Activated T-helper 1 cell treated with anti-CD3 and anti-CD28 coated beads, Interleukin-2, amount 50 U/mL, for 16 hours (primary cell): ENCODE measurements at places on chromosomes 11 and 22.
A peak's percentile ranks its signal among the peaks of the same experiment; 100 is the strongest.

DNA sequence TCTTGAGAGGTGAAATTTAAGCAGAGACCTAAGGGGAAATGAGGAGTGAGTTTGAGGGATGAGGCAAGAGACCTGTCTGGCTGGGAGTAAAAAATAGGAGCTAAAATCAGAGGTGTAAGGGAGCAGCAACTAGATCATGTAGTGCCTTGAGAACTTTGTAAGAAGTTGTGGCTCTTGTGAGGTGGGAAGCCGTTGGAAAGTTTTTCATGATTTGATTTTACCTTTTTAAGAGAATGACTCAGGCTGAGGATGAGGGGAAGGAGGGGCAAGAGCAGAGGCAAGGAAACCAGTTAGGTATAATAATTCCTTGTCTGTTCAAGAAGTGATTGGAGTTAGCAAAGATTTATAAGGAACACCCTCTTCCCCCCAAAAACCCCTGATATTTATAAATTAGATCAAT lies 25.8 kb downstream of the QSER1 start:
- no peak for DNase-seq

- peak; percentile 38 for DNase-seq
Observed at GRCh38 chr11:120168960-120169681, 31.2 kb upstream of the TRIM29 start.

- no peak for DNase-seq
Observed at GRCh38 chr11:130790689-130791088, 125.6 kb downstream of the SNX19 start.

GRCh38 chr11:95193541-95193940 lies 37.5 kb downstream of the SESN3 start:
- no peak for DNase-seq

- no peak for DNase-seq
Observed at GRCh38 chr11:20163783-20164481, 3.7 kb upstream of the DBX1 start.

DNA sequence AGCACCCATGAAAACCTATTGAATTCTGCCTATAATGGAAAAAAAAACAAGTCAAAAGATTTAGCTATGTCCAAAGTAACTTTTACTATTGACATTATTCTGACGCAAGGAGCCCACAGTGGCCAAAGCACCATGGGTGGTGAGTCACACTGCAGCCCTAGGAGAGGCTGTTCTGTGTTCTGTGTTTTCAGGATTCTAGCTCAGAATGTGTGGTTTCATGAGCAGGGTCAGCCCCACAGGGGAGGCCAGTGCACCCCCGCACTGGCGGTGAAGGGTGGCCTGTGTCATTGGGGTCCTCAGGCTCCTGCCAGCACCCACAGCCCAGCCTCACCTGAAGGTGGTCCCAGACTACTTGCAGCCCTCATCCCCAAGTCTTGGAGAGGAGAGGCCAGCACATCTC lies 112.2 kb downstream of the BRD1 start:
- no peak for DNase-seq

DNA sequence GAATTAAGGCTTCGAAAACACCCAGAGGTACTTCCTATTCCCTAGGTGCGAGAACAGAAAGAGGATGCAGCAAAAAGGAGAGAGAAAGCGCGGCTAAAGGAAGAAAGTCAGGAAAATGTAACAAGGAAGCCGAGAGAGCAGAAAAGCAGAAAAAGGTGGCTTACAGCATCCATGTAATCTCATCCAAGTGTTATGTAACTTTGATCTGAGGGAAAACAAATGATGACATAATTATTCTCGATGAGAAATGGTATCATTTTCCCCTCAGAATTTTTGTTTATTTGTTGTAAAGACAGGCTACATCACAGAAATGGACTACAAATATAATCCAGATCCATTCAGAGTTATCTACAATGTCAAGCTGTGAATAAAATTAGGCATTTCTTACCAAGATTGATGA lies 69.1 kb upstream of the APOA1 start:
- DNase-seq, result no peak

DNA sequence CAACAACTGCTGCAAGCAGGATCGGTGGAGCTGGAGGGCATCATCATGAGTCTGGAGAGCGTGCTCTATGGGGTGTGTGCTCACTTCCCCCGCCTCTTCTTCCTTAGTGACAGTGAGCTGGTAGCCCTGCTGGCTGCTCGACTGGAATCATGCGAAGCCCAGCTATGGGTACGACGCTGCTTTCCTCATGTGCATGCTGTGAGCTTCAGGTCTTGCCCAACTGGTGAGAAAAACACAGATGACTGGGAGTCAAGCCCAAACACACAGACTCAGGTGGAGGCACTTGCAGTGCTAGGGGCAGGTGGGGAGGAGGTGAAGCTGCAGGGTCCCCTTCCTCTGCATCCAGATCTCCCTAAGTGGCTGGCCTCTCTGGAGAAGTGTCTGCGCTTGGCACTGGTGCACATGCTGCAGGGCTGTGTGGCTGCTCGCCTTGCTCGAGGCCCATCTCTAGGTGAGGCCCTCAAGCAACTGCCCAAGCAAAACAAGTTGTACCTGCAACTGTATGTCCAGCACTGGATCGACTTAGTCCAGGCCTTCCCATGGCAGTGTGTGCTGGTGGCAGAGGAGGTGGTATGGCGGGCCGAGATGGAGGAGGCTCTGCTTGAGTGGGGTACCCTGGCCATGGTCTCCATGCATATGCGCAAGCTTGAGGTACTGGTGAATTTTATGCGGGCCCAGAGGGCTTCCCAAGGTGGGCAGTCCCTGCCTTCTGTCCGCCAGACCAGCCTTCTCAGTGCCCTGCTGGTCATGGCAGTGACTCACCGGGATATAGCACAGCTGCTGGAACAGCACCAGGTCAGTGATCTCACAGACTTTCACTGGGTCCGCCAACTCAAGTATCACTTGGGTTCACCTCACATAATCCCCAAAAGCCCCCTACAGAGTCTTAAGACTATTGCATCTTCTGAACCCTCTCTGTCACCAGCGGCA lies 48.1 kb downstream of the DNHD1 start:
- DNase-seq, result no peak

DNA sequence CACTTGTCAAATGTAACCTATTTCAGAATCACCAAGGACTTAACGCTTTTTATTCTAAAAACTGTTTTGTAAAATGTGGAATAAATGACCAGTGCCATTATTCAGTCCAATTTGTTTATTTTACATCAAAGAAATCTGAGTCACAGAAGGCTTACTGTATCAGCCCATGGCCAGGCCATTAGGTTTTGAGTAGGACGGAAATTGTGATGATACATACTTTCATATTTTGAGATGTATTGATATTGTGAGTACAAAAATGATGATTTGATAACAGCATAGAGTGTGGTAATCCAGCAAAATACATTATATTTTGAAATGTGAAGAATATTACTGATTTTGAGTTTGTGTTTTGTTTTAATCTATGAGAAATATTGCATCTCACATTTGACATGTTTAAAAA lies 81.1 kb downstream of the PIWIL3 start:
- DNase-seq, result no peak

- no peak for DNase-seq
Observed at GRCh38 chr11:16935518-16936302, 78.5 kb downstream of the PLEKHA7 start.

- no peak for DNase-seq
Observed at GRCh38 chr22:27581688-27582087, 219.9 kb downstream of the MN1 start.

DNA sequence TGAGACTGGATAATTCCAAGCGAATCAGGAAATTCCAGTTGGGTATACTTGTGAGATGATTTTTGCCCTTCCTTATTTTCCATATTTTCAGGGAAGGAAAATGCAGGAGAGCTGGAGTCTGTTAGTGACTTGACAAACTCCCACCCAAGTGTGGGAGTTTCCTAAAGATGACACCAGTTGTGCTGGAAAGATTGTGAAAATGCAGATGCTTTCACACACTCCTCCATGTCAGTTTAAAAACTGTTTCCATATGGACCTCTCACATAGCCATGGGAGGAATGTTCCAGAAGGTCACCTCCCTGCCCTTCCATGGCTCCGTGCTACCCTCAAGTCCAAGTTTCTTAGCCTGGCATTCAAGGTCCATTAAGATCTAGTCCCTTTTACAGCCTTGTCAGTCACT lies 350.7 kb upstream of the NARS2 start:
- no peak for DNase-seq

GRCh38 chr11:66268952-66269905 lies 790 bp downstream of the RAB1B start:
- DNase-seq, result no peak

DNA sequence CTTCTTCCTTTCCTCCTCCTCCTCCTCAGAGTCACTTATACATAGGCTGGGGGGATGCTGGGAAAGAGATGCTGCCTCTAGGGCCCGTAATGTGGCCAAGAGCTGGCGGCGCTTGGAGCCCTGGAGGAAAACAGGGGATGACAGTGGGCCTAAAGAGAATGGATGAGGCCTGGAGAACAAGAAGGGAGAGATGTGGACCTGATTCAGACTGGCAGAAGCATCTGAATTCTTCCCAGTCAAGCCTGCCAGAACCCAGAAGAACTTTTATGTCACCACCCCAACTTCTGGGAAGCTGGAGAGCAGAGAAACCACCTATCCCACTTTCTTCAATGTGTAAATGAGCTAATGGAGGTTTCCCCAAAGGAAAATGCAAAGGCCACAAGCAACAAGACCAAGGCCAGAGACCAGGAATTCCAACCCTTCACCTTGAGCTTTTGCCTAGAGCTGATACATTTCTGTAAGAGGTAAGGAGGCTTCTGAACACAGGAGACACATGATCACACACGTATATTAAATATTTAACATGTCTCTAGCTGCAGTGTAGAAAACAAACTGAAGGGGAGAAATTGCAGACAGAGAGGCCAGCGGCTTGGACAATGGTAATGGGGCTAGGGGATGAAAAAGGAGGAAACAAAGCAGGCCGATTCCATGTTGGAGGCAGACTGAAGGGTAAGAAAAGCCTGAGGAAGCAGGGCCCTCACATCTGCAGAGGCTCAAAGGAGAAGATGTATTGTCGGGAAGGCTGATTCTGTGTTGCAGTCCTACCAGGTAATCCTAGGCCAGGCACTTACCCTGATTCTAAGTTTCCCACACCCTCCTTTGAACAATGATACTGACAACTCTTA lies 1.1 kb downstream of the RRP8 start:
- DNase-seq, result no peak

- no peak for DNase-seq
Observed at GRCh38 chr11:2903672-2904011, 18.1 kb upstream of the CDKN1C start.

DNA sequence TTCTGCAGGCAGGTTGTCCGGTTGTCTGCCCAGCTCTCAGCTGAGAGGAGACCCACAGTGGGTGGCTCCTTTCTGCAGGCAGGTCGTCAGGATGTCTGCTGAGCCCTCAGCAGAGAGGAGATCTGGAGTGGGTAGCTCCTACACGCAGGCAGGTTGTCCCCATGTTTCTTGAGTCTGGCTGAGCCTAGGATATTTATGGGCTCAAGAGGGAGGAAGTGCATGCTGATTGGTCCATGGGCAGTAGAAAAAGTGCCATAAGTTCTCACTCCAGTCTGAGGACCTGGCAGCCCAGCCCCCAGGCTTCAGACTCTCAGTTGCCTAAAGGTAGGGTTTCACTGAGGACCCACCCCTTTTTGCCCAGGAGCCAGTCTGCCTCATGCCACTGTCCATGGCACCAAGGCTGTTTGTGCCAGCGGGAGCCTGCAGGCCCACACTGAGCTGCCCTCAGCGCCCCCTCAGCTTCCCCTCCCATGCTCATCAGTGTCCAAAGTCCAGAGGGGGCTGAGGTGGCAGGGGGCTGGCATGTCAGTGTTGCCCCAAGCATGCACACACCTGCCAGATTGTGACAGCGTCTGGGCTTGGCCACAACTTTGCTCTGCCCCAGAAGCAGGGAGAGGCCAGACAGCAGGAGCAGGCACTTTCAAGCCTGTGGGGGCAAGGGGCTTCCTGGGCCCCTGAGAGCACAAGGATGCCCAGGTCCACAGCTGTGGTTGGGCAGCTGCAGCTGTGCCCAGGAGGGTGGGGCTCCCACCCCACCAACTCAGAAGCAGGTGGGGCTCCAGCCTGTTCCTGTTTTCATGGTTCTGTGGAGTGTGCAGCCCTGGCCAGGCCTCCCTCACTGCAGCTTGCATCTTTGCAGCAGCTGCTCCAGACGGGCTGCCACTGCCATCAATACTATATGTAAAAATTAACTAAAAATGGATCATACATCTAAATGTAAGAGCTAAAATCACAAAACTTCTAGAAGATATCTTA lies 3.8 kb upstream of the RNF141 start:
- no peak for DNase-seq

- DNase-seq, result no peak
Observed at GRCh38 chr11:76041208-76041607, 165.1 kb downstream of the WNT11 start.

GRCh38 chr11:64299847-64300648 lies at the start of gene CATSPERZ:
Gene CATSPERZ (plus strand): TSS chr11:64300358. CDS start chr11:64300411, 53 bp downstream.
- no peak for DNase-seq

- no peak for DNase-seq
Observed at GRCh38 chr11:64092111-64092760, 56.5 kb downstream of the FLRT1 start.

GRCh38 chr11:93199616-93200015 lies 1.8 kb upstream of the SLC36A4 start:
- no peak for DNase-seq

- no peak for DNase-seq
Observed at GRCh38 chr11:119172513-119172912, 4.0 kb downstream of the NLRX1 start.

DNA sequence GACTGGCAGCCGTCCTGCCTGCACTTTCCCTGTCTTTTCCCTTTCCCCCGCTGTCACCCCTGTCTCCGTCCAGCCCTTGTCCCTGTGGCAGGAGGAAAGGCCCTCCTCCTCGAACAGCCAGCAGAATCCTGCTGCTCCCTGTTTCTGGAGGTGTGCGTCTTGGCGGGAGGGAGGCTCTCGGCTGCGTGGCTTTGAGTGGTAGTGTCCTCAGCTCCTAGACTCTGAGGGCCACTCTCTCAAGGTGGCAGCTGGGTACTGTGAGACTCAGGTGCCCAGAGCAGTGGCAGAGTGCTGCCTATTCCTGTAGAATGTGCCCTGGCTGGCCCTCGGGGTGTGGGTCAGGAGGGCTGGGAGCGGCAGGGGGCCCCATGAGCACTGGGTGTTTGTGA lies 9.1 kb upstream of the RANBP1 start:
- DNase-seq, result no peak
